ENCODE measurements at places on chromosomes 4 and X. TPM values are rescaled to one million over a fixed set of nuclear protein-coding genes. Genes with fewer than 3 reads are reported as not detected.

TMEM150C gene
- total RNA-seq: under 0.01 TPM

KDR gene
- 16.1 TPM for total RNA-seq

CYTL1 gene
- total RNA-seq: not detected

SERPINA7 gene
- total RNA-seq: not detected

XK gene
- total RNA-seq: 0.39 TPM

Measured in placental epithelial cell (primary cell).